H1 (cell line): ENCODE measurements at places on chromosomes 7 and 10. TPM values are rescaled to one million over a fixed set of nuclear protein-coding genes. Genes with fewer than 3 reads are reported as not detected.

GRCh38 chr7:39005036-39005435 lies 27.3 kb downstream of the POU6F2 start:
- no peak for DNase-seq

Gene CHST3
- 5.7 and 5.8 TPM in 2 replicates for total RNA-seq

Gene UTF1
- total RNA-seq, result 21.7 and 21.8 TPM in 2 replicates

DNA sequence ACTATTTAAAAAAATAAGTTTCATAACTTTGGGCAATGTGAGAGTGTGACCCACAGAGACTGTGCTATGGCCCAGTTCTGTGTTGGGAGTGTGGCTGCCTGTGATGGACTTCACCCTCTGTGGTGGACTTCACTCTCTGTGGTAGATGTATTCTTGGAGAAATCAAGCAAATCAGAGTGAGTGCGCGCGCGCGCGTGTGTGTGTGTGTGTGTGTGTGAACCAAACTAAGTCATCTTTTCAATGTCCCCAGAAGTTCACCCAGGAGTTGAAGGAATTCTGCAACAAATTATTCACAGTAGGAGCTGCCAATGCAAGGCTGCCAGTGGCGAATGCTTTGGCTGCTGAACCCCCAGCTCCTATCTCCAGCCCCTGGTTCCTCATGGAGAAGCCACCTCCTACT lies 184.5 kb downstream of the ADAM12 start:
- no peak for DNase-seq

Gene NEUROG3
- 0.31 TPM in 1 of 2 replicates, not detected in the other for total RNA-seq

DNA sequence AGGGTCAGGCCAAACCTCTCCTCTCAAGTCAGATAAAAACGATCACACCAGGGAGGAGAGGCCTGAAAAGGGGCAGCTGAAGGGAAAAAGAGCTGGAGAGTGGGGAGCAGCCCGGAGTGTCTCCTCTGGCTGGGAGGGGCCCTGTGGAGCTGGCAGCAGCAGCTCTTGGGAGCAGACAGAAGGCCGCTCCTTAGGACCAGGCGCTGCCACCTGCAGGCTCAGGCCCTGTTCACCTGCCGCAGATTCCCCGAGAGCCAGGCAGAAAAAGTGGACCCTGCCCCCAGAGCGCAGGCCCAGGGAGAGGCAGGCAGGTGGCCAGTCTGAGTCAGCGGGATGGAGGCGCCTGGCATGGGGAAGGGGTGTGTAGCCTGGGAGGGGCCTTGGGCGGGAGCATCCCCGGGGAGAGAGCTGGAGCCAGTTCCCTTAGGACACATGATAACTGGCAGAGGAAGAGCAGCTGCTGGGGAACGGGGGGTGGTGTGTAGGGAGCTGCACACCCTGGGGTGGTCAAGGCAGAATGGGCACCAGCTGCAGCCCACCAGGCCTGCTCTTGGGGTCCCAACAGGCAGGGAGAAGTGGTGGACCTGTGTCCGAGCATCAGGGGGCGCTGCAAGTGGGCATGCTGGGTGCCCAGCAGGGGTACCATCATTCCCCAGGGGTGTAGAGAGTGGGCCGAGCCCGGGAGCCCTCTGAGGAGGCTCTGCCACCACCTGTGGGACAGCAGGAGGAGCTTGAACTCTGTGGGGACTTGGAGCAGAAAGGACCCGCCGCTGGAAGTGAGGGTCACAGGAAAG lies 177.2 kb upstream of the RHEB start:
- no peak for DNase-seq

DNA sequence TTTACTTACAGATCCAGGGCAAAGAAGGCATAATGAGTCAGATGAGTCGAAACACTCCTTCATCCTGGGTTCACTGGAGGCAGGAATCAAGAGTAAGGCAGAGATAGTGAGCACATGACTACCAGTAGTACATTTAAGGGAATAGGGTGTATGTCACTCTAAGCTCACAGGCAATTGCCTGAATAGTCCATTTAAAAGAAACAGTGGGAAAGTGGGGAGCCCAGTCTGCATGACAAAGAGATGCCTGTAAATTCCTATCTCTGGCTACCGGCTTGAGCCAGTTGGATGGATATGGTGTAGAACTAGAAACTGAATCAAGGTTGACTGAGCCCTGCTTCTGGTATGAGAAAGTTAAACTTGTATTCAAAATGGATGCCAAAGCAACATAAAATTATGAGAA lies 861.5 kb upstream of the ZWINT start:
- peak; percentile 58 for DNase-seq

Gene MRC1
- 0.06 and 0.11 TPM in 2 replicates for total RNA-seq

Gene APBB1IP
- total RNA-seq, result not detected in 2 replicates

DNA sequence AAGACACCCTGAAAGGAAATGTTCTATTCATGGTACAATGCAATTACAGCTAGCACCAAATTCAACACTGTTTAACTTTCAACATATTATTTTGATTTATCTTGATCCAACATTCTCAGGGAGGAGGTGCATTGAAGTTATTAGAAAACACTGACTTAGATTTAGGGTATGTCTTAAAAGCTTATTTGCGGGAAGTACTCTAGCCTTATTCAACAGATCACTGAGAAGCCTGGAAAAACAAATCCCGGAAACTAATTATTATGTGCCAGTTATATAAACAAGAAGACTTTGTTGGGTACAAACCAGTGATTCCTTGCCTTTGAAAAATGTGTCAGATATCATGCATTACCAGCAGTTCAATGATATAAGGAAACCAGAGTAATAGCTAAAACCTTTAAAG lies 160.1 kb downstream of the CFTR start:
- DNase-seq, result no peak

Gene ADAP1
- 5.4 and 5.8 TPM in 2 replicates for total RNA-seq

Gene SPDYE2
- not detected in 2 replicates for total RNA-seq
